Glutamatergic neuron (in vitro differentiated cells): ENCODE measurements at places on chromosomes 6 and 20. TPM values are rescaled to one million over a fixed set of nuclear protein-coding genes. Genes with fewer than 3 reads are reported as not detected.

CCN5 gene
- total RNA-seq, result not detected

FAM83C gene
- not detected for total RNA-seq

SLC44A4 gene
- not detected for total RNA-seq

MDFI gene
- 7.9 TPM for total RNA-seq

JAG1 gene
- 11.4 TPM for total RNA-seq

EPPIN gene
- not detected for total RNA-seq
